Putamen (tissue), 1 donor: ENCODE measurements at places on chromosomes 1 and 21.

DNA sequence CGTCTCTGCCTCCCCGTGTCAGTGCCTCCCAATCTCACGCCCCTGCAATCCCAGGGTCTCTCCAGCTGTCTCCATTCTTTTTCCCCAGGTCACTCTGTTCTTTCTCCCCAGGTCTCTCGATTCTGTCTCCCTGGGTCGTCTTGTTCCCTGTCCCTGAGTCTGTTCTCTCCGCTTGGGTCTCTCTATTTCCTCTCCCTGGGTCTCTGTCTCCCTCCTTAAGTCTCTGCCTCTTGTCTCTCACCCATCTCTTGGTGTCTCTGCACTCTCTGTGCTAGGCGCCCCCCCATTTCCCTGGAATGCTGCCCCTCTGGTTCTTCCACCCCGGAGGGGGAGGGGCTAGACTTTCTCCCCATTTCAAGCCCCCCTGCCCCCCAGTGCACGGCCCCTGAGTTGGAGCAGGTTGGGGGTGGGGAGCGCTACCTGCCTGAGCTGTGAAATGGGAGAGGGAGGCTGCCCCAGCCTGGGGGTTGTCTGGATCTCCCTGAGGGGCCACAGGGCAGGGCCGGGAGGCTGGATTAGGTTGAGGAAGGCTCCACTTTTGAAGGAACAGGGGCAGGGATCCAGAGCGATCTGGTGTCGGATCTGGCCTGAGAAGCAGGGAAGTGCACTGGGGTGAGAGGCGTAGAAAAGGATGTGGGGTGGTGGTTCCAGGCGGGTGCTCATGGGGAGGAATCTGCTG is 1.4 kb downstream of the PTPRF start:
- no peak for DNase-seq

- DNase-seq, result no peak
Observed at GRCh38 chr1:6389971-6390370, 3.6 kb downstream of the ACOT7 start.

- DNase-seq, result no peak
Observed at GRCh38 chr1:75471252-75471651, 139.7 kb downstream of the SLC44A5 start.

- no peak for DNase-seq
Observed at GRCh38 chr21:41064951-41065350, 103.0 kb upstream of the BACE2 start.

- DNase-seq, result no peak
Observed at GRCh38 chr1:29830916-29831315, 594.6 kb downstream of the PTPRU start.
